ENCODE measurements at places on chromosomes 12 and 14.

DNA sequence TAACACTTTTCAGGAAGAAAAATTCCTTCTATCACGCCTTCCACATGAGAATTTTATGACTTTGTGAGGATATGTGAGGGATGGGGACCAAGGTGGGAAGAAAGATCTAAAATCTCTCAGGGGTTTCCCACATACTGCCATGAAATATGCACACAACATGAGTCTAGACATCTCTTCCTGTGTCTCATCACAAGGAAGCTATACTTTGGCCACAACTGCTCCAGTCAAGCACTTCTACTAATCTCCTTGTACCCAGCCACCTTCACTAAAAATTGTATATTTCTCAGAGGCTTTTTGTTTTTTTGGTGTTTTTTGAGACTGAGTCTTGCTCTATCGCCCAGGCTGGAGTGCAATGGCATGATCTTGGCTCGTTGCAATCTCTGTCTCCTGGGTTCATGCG lies 3.2 kb downstream of the OSBPL8 start:
- DNase-seq: no peak

DNA sequence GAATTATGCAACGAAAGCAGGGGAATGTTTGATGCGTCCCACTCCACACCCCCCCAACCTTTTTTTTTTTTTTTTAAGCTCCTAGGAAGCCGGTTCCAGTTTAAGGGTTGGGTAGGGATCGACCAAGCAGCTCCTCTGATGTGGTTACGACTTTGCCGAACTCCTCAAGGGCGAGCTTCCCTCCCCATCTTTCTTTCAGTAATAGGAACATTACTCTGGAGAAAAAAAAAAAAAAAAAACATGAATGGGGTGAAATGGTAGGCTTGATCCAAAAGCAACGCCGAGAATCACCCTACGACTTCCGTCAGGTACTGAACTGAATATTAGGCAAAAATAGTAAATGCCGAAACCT lies 9.6 kb downstream of the BMP4 start:
- DNase-seq: no peak

GRCh38 chr12:45637706-45638105 lies 91.8 kb upstream of the ARID2 start:
- no peak for DNase-seq

- DNase-seq: no peak
Observed at GRCh38 chr12:122104844-122105243, 26.3 kb downstream of the MLXIP start.

- DNase-seq: no peak
Observed at GRCh38 chr12:57135527-57136326, 7.4 kb downstream of the LRP1 start.

DNA sequence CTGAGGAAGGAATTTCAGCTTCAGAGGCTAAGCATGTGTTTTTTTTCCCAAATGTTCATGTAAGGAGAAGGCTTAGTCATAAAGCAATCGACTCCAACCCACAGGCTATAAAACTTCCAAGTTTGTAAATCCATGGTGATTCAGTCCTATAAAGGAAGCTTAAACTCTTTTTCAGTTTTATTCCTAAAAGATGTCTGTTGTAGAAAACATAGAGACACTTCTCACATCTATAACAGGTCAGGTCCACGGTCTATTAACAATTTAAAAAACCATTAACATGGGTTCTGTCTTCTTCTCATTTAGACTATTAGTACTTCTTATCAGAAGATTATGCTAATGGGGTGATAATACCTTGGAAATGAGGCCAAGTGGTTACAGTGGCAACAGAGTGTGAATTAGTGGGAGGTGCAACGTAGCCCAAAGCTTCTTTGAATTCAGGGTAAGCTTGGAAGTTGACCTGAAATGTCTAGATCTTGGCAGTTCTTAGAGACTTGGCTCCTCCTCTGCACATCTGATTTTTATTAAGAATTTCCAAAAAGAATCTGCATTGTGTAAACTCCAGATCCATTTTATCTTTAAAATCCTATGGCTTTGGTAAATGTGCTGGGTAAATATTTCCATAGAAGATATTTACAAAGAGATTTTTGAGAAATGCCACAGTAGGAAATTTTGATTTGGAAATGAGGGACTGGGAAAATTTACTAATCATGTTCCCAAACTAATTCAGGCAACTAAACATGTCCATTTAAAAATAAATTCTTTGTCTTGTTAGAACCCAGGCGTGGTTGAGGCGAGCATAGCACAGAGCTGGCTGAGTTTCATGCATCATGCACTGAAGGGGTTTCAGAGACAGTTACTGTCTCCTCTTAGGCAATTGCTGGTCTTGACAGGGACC lies 86.4 kb downstream of the EML1 start:
- DNase-seq: no peak

GRCh38 chr14:101819251-101819990 lies 57.9 kb downstream of the PPP2R5C start:
- no peak for DNase-seq

GRCh38 chr12:51751661-51752060 lies 96.9 kb downstream of the FIGNL2 start:
- DNase-seq: no peak

- DNase-seq: no peak
Observed at GRCh38 chr14:79825046-79825521, 386.2 kb downstream of the DIO2 start.

GRCh38 chr12:14207905-14208551 lies 157.5 kb upstream of the ATF7IP start:
- no peak for DNase-seq

GRCh38 chr14:23787436-23787835 lies 151.3 kb downstream of the DHRS2 start:
- no peak for DNase-seq

- no peak for DNase-seq
Observed at GRCh38 chr12:40336573-40337199, 111.9 kb downstream of the LRRK2 start.

DNA sequence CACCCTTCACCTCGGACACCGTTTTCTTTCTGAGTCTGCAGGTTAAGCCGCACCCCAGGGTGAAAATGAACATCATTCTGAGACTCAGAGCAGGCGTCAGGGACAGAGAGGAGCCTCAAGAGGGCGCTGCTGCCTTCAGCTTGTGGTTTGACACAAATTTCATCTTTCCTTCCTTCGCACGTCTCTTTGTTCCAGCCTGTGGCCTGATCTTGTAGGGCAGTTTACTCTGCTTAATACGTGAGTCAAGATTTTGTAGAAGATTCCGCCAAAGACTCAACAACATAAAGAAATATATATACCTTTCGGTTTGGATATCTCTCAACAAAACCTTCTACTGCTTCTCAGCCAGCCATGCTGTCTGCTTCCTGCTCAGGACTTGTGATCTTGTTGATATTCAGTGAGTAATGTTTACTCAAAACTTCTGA lies 329.3 kb upstream of the OR4E1 start:
- DNase-seq: no peak

DNA sequence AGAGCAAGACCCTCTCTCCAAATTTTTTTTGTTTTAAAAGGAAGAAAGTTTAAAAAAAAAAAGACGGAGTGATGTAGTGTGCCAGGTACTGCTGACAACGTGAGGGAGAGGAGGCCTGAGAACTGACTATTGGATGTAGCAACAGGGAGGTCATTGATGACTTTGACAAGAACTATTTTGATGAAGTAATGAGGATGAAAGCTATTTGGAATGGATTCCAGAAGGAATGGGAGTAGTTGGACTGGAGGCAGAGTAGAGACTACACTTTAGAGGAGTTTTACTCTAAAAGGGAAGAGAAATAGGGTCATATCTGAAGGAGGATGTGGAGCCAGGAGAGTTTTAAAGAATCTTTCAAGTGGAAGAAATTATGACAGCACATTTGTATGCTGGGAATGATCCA lies 27.8 kb upstream of the SLC38A2 start:
- no peak for DNase-seq

- no peak for DNase-seq
Observed at GRCh38 chr12:88258396-88258795, 116.3 kb downstream of the TMTC3 start.

DNA sequence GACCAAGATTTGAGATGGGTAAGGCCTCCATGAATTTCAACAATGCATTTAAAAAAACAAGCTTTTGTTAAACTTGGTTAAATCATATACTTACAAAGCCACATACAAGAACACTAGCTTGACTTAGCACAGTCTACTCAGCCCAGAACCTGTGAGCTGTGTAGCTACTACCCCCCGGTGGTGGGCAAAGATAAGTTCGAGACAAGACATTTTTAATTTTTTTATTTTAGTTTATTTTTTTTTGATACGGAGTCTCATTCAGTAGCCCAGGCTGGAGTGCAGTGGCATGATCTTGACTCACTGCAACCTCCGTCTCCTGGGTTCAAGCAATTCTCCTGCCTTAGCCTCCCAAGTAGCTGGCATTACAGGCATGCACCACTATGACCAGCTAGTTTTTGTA lies 3.7 kb upstream of the NECAP1 start:
- DNase-seq: no peak

DNA sequence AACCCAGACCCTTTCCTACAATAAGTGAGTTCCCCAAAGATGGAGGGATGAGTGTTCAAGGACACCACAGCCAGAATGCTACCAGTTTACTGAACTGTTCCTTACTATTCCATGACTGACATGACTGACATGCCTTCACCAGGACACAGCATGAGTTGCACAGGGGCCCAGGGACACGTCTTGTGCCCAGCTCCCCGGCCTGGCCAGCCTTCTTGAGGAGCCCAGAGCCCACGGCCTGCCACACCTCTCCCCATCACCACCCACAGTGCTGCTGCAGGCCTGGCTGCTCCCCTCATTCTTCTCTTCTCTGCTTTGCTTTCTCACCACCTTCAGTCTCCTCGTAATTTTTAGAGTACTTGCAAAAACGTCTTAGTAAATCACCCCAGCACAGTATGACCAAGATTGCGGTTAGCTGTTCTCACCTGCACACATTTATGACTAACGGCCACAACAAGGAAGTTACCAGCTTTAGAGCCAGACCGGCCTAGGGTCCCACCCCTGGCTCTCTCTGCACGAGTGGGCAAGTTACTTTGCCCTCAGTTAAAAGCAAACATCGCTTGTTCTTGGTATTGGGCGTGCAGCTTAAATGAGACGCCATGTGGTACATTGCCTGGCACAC lies 18.5 kb downstream of the PPP2R5E start:
- no peak for DNase-seq
